ENCODE measurements at places on chromosomes 4 and X.

DNA sequence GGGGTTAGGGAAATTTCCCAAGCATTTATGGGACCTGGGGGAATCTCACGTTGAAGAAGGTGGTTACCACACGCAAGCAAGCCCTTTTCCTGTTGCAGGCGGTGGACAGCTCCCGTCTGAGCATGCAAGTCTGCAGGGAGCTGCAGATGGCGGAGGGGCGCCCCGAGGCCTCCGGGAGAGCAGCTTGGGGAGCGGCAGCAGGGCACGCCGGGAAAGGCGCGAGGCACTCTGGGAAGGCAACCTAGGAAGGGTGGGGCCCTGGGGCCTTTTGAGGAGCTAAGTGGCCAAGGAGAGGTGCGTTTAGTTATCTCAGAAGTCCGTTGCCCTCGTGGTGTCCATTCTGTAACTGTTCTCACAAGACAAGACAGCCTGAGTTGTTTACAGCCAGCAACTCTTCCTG lies 57.0 kb upstream of the SLC25A4 start:
- DNase-seq: no peak

GRCh38 chr4:181860668-181861067 lies 382.5 kb upstream of the TENM3 start:
- DNase-seq: no peak

- DNase-seq: no peak
Observed at GRCh38 chr4:18480928-18481327, 459.4 kb upstream of the LCORL start.

GRCh38 chrX:131199091-131199490 lies 90.0 kb downstream of the IGSF1 start:
- no peak for DNase-seq

Measured in COLO829 (cell line).